NCI-H2107 (cell line): ENCODE measurements at places on chromosomes 1 and 21.

GRCh38 chr1:66302184-66302742, 231.7 kb upstream of the SGIP1 start:
- DNase-seq: no peak

- DNase-seq: no peak
These were observed 307.1 kb downstream of the AMY1C start for GRCh38 chr1:104056786-104057185.

- no peak for DNase-seq
These were observed 37.6 kb upstream of the KIRREL1 start for GRCh38 chr1:157955857-157956256.

DNA sequence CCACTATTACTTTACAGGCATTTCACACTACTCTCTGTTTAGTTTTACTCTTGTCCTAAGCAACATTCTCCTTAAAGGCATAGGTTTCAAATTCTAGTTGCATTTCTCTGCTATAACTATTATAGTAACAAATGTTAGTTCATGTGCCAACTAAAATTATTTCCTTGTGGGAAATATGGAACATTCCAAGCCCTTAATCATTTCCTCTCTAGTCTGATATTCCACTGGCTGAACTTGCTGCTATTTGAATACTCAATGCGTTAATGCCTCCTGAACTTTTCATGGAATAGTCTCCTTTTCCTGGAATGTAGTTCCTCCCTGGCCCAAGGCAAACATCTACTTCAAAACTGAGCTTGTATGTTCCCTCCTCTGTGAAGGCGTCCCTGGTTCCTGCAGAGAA, 19.3 kb upstream of the TBX19 start:
- DNase-seq: no peak

GRCh38 chr1:54095546-54096226, 42.3 kb downstream of the TCEANC2 start:
- DNase-seq: no peak

GRCh38 chr1:75134647-75135572, 722 bp downstream of the LHX8 start:
- DNase-seq: no peak

- DNase-seq: no peak
These were observed 24.3 kb upstream of the PLCH2 start for GRCh38 chr1:2451741-2452140.

DNA sequence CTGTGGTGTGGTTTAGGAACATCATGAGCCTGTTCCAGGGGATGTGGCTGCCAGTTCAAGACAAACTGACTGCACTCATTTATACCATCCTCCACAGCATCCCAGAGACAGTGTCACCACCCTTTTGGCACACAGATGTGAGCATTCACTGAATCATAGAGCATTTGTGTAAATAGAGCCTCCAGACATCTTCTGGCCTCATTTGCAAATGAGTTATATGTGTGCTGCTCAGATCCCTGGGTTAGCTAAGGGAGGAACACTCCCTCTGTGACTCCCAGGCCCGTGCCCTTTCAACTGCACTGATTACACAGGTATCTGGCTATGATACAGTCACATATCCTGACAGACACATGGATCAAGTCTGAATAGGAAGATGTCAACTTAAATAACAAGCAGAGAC, 351.5 kb upstream of the PLD5 start:
- DNase-seq: no peak

DNA sequence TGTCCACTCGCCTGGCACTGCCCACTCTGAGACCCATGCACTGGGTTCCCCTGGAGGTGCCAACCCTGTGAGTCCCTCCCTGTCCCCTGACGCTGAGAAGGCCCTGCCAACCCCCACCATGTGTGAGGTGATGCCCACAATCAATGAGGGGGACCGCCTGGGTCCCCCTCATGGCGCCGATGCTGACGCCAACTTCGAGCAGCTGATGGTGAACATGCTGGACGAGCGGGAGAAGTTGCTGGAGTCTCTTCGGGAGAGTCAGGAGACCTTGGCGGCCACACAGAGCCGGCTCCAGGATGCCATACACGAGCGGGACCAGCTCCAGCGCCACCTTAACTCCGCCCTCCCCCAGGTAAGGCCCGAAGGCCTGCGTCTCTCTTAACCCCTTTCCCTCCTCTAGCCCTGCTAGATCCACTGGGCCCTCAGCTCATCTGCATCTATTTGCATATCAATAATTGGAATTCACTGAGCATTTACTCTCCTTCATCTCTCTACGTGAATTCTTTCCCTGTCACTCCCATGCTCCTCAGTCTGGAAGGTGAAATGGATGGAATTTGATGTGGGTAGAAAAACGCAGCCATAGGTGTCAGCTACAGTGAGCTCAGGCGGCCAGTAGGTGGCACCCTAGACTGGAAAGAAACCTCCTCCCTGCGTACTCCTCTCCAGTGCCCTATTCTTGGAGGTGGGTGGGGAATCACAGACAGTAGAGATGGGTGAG, 12.8 kb downstream of the PPFIA4 start:
- peak; percentile 59 for DNase-seq

DNA sequence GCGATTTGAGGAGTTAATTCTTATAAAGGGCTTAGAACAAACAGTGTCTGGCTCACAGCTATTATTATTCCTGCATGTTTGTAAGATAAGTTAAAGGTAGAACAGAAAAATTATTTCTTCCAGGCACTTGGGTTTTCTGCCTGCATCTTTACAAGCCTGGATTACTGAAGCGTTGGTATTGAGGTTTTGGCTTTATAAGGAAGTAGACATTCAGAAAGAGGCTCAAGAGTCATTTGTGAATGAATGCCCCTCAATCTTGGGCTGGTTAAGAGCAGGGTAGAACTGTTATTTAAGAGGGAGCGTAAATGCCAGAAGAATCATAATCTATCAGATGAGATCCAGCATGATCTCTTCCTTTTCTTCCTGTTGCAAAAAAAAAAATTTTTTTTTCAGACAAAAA, 77.3 kb upstream of the ARID1A start:
- DNase-seq: no peak

- no peak for DNase-seq
These were observed 123.4 kb upstream of the COL6A1 start for GRCh38 chr21:45858180-45858579.

DNA sequence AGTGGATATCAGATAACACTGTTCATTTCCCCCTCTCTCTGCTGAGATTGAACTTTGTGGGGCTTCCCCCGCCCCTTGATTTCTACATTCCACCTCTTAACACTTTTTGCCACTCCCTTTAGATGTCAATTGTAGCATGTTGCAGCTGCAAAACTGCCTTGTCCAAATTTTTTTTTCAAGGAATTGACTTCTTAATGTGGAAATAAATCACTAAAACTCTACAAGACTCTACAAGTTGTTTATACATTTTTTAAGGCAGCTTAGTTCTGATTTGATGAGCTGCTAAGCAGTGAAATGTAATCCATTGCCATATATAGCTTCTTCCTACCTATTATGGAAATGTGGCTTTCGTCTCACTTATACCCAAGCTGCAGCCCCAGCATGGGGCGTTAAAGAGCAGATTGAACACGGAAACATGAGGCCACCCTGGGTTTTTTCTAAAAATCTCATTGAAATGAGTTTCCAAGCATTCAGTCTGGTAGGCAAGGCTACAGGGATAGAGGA, 132.2 kb downstream of the SYT2 start:
- DNase-seq: no peak

DNA sequence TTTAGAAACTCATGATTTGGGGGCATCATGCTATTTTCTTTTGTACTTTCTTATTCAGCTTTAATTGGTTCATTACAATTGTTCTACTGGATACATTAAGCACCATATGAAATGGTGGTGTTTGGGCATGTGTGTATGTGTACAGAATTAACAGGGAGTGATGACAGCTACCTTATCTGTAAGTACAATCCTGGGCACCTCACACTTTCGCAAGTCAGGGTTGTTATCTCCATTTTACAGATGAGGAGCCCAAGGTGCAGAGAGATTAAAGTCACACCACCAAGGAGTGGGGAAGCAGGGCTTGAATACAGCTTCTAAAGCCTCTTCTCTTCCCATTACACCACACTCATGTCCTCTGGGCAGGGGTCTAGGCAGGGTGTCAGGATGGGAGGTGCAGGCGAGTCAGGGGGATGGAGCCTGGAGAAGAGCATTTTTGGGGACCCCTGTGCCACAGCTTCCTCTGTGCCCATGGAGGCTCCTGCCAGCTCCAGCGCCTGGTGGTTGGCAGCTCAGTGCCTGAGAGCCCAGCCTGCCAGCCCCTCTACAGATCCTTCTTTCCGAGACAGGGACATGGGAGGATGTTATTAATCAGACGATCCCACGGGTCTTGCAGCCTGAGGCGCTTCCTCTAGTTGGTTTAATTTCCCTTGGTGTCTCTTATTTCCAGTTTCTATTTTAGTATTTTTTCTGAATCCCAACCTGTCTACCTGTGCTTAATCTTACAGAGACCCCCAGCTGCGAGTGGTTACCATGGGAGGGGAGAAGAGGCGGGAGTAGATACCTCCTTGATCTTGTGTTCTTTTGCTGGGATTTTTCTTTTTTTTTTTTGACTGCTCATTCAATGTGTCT, 126.2 kb upstream of the CD34 start:
- no peak for DNase-seq

- DNase-seq: no peak
These were observed 104.4 kb upstream of the SERBP1 start for GRCh38 chr1:67534627-67535065.

DNA sequence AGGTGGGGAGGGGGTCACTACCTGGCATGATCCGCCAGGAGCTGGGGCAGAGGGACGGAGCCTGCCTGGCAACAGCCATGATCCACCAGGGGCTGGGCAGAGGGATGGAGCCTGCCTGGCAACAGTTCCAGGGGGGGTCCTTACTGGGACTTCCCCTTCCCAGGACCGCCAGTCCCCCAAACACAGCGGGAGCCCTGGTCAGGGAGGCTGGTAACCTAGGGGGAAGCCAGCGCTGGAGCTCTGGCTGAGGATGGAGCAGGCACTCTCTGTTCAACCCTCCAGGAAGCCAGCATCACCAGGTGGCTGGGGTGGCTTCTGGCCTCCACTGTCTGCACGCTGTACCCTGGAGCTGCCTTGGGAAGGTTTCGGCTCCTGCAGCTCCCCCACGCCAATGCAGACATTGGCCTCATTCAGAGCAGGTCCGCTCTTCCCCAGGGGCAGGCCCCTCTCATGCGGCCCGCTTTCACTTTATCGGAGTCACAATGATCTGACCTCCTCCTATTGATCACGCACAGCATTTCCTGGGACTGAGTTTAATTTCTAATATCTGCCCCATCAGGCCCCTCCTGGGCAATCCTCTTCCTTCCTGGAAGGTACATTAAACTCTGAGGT, 68.4 kb upstream of the ABCG1 start:
- DNase-seq: no peak

- DNase-seq: no peak
These were observed 1126.9 kb downstream of the KCNT2 start for GRCh38 chr1:195481293-195481692.

GRCh38 chr1:157135646-157136045, 2.5 kb downstream of the ETV3 start:
- no peak for DNase-seq

- DNase-seq: no peak
These were observed 85.1 kb downstream of the STUM start for GRCh38 chr1:226633541-226634165.

DNA sequence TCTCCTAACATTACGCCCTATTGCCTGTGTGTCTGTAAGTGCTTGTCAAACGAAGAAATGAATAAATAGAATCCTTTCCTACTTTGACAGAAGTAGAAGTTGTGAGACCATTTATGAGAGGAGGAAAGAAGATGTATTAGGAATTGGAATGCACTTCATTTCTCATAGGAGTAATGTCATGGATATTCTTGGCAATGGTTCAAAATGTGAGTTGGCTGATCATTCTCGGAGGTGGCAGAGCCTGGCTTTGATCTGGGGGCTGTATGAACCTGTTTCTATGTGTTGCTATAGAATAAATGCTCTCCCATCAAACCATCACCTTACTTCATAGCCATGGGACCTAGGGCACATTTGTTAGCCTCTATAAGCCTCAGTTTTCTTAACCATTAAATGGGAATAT, 10.1 kb upstream of the SERBP1 start:
- DNase-seq: no peak

DNA sequence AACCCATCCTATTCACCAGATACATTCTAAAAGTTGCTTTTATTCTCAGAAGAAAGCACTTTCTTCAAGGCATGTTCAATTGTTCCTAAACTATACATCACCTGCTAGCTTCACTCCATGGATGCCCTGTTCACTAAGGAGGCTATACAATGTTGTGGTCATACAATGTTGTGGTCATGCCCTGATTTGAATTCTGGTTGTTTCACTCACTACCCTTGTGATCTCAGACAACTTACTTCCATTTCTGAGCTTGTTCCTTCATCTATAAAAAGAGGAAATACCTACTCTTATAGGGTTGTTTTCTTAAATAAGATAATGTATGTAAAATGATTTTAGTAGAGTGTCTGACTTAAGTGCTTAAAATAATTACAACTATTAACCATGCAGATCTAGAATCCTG, 19.7 kb downstream of the EDEM3 start:
- no peak for DNase-seq

DNA sequence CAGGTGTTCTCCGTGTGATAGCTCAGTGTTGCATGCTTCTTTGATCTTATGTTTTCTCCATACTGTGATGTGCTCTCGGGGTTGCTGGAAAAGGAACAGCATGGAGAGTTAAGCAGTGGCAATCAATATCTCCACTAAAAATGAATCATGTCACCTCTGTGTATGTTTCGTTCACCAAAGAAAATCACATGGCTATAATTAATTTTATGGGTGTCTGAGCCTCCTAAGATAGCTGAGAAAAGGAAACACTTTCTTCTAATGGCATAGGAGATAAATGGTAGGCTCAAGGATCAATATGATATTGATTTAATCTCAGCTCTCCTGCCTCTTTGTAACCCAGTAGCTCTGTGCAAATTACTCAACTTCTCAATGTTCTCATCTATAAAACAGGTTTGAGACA, 14.3 kb downstream of the FAM177B start:
- DNase-seq: no peak

- no peak for DNase-seq
These were observed 9.0 kb upstream of the PLA2G2A start for GRCh38 chr1:19988267-19989006.
